Nucleus accumbens (tissue), 56 donors: ENCODE measurements at places on chromosomes 7 and 10.

- no peak for DNase-seq
These were observed 89.9 kb upstream of the LSM8 start for GRCh38 chr7:118094044-118094443.

- no peak for DNase-seq
These were observed 301.9 kb downstream of the AHR start for GRCh38 chr7:17600340-17600752.

DNA sequence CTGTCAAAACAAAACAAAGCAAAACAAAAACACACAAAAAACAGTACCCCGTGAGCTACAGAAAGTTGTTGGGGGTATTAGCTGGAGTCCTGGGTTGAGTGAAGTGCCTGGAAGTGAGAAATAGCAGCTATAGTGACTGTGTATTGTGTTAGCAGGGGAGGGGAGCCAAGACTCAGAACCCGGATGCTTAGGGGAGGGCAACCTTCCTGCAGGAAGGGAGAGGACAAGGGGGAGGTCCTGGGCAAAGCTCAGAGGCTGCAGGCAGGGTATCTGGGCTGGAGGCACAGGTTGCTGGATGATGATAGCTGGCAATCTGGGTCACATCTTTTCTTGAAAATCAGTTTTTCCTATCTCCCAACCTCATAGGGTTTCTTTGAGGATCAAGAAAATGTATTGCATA is 75.8 kb upstream of the PARD3 start:
- DNase-seq = no peak

- no peak for DNase-seq
These were observed 15.2 kb downstream of the SLC13A4 start for GRCh38 chr7:135712796-135713195.

DNA sequence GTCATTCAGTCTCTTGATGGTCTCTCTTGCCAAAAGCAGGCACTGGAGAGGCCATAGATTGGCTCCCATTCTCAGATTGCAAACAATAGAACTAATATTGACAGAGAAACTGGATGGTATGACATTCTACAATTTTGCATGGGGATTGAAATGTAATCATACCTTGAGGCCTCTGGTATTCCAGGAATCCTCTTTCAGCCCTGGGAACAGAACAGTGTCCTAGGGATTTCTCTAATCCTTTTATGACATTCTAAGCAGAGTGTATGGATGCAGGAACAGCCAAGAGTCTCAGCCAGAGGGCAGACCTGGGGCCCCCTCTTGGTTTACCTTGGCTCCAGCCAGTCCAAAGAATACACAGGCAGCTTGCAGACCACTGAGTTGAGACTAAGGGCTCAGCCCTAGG is 206.4 kb downstream of the KCNMA1 start:
- no peak for DNase-seq

GRCh38 chr10:80276335-80276734 is 13.1 kb downstream of the MAT1A start:
- no peak for DNase-seq

- no peak for DNase-seq
These were observed 375.0 kb upstream of the FZD8 start for GRCh38 chr10:36017137-36017536.

- no peak for DNase-seq
These were observed 220.5 kb downstream of the CDK14 start for GRCh38 chr7:90816511-90817142.

DNA sequence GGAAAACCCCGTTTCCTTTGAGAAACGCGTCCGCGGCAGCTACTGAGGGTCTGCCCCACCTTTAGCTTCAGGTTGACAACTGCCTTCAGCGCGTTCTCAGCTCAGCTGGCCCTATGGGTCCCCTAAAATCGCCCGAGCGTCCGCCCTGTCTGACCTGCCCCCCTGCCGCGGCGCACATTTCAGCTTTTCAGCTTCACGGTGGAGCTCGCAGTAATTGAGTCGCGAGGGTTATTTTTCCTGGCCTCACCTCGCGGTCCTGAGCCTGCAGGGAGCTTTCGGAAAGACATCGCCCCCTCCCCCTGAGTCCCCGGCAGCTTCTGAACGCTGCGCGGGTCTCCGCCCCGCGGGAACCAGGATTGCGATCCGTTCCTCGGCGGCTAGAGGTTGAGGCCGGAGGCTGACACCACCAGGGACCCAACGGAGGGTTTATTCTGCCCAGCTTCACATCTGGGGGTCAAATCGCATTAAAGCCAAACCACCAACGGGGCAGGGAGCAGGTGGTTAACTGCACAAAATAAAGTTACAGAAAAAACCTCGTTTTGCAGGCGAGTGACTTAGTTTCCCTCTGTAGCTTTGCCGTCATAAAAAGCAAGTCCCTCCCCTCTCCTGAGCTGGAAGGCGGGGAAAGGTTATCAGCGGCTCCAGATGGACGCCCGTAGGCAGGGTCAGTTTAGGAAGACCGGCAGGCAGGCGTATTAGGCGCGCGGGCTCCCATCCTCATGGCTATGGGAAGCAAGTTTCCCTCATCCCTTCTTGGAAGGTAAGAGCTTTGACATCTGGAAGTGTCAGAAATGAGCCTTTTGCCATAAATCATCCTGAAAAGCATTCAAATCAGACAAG is 11.0 kb downstream of the TWIST1 start:
- no peak for DNase-seq

DNA sequence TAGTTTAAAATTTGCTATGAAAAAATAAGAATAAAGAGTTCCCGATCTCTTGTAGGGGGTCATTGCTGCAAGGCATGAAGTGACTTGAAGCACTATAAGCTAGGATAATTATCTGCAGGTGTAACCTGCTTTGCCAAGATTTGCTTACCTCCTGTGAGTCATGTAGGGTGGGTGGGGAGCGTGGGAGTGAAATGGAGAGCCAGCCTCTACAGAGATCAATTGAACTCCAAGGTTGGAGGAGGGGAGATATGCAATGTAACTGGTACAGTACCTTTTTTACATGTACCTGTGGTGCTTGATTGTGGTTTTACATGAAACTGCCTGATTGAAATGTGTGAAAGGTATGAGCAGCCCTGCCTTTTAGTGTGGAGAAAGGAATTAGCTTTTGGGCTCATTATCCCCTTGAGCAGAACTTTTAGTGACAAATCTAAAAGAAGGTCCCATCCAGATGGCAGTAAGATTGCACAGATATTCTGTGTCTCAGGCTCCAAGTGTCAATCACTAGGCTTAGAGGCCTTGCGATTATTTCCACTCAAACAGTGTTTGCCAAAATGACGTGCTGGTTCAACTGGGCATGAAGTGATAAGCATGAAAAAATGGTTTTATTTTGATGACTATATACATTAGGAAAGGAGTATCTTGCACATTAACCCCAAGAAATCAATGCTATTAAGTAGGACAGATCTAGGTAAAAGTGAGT is 138.6 kb upstream of the GRB10 start:
- no peak for DNase-seq

- no peak for DNase-seq
These were observed 14.4 kb downstream of the TCF7L2 start for GRCh38 chr10:112964482-112964881.

DNA sequence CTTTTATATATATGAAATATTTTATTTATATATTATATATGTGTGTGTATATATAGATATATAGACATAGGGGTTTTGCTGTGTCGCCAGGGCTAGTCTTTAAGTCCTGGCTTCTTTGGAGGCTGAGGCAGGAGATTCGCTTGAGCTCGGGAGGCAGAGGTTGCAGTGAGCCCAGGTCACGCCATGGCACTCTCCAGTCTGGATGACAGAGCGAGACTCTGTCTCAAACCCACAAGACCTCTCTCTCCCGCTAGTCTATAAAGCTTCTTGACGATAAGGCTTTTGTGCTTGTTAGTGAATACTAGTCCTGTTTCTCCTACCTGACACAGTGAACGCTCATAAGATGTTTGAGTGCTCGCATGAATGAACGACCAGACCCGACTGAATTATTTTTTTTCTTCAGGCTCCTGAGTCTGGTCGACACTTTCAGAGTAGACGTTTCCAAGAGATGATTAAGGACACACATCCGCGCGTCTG is 577 bp upstream of the DDX21 start:
- no peak for DNase-seq

- DNase-seq = no peak
These were observed 23.4 kb downstream of the PYROXD2 start for GRCh38 chr10:98391578-98391991.

GRCh38 chr7:88259656-88260380 is 40.0 kb upstream of the SRI start:
- no peak for DNase-seq

- DNase-seq = no peak
These were observed 49.0 kb downstream of the CCDC71L start for GRCh38 chr7:106611911-106612310.

- DNase-seq = no peak
These were observed 168.2 kb downstream of the TNS3 start for GRCh38 chr7:47413526-47414341.

DNA sequence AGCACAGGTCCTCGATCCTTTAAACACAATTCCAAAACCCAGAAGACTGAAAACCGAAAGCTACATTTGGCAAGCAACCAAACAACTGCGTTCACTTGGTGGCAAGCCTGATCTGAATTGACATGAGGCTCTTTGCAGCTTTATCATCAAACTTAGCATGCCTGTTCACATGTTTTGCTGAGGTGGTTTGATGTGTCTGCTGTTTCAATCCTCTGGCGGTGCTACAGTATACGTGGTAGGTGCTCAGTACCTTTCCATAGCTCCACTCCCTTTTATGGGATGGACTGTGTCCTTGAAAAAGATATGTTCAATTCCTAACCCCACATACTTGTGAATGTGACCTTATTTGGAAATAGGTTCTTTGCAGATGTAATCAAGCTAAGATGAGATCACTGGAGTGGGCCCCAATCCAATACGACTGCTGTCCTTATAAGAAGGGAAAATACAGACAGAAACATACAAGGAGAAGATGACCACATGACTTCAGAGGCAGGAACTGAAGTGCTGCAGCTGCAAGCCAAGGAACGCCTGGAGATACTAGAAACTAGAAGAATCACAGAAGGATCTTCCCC is 33.4 kb downstream of the CCDC6 start:
- DNase-seq = no peak

DNA sequence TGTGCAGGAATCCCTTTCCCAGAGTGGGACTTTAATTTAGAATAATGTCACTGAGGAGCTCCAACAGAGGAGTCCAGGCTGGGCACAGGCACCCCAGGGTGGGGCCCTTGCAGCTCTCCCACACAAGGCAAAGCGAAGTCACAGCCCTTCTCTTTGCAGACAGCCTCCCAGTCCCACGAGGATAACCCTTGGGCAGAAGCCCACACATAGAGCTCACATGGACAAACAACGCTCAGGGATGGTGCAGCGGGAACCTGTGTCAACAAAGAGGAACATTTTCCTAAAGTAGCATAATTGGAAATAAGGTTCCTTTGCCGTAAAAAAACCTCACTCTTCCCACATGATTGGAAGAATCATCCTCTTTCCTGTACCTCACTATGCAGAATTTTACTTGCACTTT is 29.3 kb upstream of the GGCT start:
- DNase-seq = no peak

GRCh38 chr10:114940735-114941134 is 2.7 kb downstream of the TRUB1 start:
- no peak for DNase-seq

DNA sequence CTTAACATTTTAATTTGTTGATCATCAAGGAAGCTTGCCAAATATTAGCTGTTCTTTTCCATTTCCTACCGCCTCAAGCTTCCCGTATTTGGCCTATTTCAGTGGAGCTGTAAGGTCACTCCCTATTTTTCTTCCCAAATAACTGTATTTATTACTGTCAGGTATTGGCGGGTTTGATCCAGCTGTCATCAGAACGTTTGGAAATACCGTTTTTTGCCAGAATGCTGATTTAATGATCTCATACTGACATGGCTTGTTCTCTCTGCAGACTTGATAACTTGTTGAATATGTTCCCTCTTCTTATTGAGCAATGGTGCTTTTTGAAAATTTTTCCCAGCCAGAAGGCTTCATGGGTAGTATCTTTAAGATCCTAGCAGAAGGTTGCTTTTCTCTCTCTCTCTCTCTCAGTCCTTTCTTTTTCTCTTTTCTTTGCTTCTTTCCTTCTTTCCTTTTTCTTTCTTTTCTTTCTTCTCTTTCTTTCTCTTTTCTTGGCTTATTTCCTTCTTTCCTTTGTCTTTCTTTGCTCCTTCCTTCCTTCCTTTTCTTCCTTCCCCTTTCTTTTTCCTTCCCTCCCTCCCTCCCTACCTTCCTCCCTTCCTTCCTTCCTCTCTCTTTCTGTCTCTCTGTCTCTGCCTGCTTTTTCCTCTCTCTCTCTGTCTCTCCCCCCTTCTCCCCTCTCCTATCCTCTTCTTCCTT is 42.1 kb downstream of the CUX1 start:
- no peak for DNase-seq

- DNase-seq = no peak
These were observed 3.5 kb upstream of the XPNPEP1 start for GRCh38 chr10:109926825-109927224.

GRCh38 chr10:95260909-95261552 is 29.8 kb downstream of the PDLIM1 start:
- no peak for DNase-seq

DNA sequence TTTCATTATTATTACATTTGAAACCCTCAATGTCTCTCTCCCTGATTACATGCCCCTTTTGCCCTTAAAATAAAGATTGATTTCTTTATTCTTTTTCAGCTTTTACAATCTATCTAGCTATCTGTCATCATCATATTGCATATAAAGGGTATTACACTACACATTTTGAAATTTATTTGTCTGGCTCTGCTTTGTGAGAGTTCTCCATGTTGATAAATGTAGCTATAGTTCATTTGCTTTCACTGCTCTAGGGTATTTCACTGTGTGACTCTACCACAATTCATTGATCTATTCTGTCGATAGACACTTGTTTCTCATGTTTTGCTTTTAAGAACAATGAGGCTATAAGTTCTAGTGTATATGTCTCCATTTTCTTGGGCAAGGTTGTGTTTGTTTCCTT is 25.6 kb downstream of the CDK1 start:
- no peak for DNase-seq
